CD4-positive, alpha-beta T cell treated with Interleukin-6 at 100 ng/mL for 8 hours (primary cell): ENCODE measurements at places on chromosomes 2 and 18.

DNA sequence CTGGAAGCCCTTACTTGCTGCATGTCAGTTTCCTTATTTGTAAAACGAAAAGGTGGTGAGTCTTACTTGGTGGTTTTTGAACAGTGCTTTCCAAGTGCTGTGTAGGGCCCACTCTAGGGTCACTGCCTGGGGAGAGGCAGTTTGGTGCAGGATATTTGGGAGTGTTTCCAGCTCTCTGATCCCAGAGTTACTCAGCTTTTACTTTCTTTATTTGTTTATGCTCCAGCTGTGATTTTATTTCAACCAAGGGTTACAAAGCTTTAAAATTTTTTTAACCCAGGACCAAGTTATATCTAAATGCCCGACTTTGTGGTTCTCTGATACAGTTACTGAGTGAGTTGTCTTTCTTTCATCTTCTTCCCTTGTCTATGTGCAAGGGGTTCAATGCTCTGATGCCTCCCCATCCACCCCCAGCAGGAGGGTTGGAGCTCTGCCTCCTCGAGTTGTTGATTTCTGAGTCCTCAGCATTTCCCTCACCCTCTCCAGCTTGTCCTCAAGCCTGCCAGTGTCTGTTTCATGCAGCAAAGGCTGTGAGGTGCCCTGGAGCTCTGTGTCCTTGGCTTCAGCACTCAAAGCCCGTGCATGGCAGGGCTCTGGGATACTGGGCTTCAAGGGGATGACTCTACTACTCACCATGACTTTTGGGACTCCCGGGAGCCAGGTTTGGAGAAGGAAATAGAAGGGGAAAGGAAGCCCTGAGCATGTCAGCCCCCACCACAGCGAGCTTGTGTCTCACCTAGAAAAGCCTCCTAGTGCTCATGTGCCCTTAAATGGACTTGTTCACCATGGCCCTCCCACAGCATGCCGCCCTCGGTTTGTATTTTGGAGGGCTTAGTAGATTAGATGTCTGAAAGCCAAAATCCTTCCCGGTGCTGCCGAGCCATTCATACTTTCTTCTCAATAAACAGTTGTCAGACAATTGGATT, 236.8 kb downstream of the SETBP1 start:
- DNase-seq: no peak

DNA sequence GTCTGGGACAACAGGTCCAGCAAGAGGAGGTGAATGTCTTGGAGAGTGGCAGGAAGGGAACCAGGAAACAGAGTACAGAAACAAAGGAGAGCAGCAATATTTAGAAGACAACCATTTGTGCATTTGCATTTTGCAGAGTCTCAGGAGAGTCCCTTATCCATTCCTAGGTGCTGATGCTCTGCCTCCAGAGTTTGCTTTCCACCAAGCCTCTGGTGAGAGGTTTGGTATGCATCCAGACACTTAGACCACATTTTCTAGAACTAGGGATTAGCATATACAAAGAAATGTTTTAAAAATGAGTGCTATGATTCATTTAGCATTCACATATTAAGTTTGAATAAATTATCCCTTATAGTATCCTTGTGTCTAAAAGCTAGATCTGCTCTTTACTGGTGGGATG, 18.5 kb upstream of the LRATD1 start:
- no peak for DNase-seq

DNA sequence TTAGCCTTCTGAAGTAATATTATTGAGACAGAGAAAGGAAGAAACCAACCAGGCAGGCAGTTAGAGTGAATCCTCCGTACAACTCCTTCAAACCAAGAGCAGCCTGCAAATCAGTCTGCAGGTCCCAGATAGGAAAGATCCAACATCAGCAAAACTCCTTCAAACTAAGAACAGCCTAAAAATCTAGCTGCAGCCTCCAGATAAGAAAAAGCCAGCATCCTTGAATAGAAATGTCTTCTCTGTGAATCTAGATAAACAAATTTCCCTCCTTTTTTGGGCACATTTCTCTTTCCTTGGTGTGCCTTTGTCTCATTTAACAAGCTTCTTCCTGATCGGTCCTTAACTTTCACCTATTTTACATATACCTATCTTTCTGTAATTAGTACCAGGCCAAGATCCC, 1004.6 kb upstream of the TMEFF2 start:
- no peak for DNase-seq

GRCh38 chr18:40414155-40414754, 1540.8 kb upstream of the PIK3C3 start:
- DNase-seq: no peak

DNA sequence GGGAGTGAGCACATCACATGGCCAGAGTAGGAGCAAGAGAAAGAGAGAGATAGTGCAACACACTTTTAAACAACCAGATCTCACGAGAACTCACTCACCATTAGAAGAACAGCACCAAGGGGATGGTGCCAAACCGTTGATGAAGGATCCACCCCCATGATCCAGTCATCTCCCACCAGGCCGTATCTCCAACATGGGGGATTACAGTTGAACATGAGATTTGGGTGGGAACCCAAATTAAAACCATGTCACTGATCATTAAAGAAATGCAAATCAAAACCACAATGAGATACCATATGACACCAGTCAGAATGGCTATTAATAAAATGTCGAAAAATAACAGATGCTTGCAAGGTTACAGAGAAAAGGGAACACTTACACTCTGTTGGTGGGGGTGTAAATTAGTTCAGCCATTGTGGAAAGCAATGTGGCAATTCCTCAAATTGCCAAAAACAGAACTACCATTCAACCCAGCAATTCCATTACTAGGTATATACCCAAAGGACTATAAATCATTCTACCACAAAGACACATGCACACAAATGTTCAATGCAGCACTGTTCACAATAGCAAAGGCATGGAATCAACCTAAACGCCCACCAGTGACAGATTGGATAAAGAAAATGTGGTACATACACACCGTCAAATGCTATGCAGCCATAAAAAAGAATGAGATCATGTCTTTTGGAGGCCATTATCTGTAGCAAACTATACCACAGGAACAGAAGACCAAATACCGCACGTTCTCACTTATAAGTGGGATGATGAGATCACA, 137.1 kb downstream of the COL6A3 start:
- DNase-seq: no peak

- DNase-seq: no peak
Observed at GRCh38 chr2:54610700-54611099, 112.8 kb upstream of the EML6 start.

DNA sequence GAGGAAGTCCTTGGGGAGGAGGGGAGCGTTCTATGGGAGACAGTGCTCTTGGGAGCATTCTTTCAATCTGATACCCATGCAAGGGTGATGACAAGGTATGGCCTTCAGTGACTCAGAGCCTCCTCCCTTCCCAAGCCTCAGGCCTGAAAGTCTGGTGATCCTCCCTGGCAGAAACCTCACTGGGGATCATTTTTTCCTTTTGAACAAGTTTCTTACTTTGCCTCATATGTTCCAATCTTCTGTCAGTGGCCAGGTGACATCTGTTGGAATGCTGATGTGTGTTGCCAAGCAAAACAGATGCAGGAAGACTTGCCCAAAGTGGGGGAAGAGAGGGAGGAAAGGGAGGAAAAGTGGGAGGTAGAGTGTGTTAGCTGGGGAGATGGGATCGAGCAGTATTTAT, 224.8 kb downstream of the NEDD4L start:
- no peak for DNase-seq

- DNase-seq: no peak
Observed at GRCh38 chr2:136765256-136766072, at the start of gene THSD7B. Gene THSD7B, plus strand, starts transcription at chr2:136765545. Its CDS starts 116,634 bp downstream, at chr2:136882179.

DNA sequence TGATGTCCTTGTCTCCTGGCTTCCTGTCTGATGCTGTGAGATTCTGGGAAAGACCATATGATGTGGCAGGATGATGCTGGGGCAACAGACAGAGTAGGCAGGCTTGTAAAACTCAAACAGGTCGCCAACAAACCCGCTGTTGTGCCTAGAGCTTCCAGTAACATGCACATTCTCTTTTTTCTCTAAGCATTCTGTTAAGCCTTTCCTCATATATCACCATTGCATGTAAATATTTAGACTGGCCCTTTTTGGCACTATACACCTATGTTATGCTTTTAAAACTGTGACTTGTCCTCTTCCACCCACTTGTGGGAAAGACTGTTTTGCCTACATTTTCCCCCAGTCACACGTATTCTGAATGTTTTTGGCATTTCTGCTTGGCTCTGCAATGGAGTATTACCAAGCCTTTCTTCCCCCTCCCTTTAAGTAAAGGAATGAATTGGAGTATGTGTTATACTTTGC, 250.4 kb upstream of the TANK start:
- no peak for DNase-seq

GRCh38 chr2:200773083-200773482, 38.6 kb upstream of the BZW1 start:
- no peak for DNase-seq

GRCh38 chr2:149330127-149331022, at the start of gene LYPD6:
Gene LYPD6, plus strand, starts transcription at chr2:149330587. Its CDS starts 107,122 bp downstream, at chr2:149437709.
- DNase-seq: no peak

DNA sequence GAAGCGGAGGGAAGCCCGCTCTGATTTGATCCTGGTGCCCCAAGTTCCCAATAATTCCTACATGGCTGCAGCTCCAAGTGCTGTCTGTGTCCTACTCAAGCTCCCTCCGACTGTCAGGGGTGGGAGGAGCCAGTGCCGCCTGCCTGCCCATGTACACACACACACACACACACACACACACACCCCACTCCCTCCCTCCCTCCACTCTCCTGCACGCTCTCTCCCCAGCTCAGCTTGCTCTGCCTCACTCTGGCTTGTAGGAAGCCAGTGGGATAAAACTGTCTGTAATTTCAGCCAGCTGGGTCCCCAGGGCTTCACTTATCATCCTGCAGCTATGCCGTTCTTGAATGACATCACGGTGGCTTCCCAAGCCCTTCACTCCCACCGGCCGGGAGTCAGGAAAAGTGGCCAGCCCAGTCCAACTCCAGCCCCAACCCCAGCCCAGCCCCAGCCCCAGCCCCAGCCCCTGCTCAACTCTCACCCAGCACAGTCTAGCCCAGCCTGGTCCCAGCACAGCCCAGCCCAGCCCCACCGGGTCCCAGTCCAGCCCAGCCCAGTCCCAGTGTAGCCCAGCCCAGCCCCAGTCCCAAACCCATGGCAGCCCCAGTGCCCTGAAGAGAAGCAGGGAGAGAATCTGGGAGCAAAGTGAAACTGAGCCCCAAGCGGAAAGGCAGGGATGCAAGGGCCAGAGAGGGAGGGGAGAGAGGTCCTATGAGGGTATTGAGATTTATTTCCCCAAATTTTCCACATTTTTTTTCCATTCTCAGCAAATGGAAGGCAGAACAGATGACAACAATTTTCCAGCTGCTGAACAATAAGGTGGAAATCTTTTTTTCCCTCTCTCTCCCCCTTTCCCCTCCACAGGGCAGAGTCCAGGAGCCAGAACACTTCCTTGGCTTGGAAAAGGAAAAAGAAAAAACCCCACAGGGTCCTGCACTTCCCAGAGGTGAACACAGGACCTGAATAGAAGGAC, 144.0 kb downstream of the TNS1 start:
- DNase-seq: no peak

- no peak for DNase-seq
Observed at GRCh38 chr2:102455061-102455670, 17.9 kb upstream of the SLC9A4 start.

DNA sequence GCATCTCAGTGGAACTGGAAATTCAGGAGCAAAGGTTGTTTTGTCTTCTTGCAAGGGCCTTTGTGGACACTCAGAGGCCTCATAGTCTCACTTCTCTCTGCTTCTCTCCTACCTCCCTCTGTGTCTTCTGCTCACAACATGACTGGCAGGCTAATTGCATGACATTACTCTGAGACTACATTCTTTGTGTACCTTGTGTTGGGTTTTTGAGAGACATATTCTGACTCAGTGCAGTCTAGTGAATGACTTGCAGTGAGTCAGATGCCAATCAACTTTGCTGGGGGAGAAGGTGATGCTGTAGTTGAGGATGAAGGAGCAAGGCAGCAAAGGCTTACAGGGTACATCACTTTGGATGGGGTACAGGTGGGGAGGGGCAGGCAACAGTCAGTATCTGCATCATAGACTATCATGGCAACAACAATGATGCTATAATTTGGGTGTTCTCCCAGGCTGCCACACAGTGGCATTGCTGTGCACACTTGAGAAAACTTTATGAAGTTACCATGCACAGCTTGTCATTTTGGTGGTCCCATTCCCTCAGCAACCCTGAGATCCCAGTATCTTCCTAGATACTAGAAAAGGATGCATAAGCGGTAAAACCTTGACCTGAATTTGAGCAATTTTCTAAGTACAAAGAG, 69.3 kb upstream of the SLC16A14 start:
- DNase-seq: no peak

DNA sequence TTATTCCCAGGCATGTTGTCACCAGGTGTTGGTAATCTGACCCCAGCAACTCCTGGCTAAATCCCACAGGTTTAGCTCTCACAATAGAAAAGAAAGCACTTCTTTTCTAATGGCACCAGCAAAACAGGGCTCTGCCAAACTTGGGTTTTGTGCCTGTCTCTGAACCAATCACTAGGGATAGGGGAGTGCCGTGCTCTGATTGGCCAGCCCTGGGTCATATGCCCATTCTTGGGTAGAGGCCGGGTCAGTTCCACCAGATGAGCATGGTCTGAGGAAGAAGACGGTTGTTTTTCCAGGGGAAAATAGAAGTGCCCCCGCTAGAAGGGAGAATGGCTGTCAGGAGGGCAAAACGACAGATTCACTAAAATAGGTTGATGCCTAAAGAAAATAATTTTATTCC, 14.7 kb downstream of the CDK15 start:
- DNase-seq: no peak

GRCh38 chr2:84891355-84892010, 10.6 kb upstream of the TRABD2A start:
- DNase-seq: no peak

DNA sequence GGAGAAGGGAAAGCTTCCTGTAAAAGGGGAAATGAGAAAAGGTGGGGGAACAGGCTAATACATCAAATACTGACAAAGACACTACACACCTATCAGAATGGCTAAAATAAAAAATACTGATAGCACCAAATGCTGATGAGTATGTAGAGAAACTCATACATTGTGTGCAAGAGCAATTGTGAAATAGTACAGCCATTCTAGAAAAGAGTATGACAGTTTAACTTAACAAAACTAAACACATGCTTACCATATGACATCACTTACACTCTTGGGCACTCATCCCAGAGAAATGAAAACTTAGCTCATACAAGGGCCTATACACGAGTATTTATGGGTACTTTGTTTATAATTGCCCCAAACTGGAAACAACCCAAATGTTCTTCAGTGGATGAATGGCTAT, 53.4 kb downstream of the ZNF638 start:
- no peak for DNase-seq

DNA sequence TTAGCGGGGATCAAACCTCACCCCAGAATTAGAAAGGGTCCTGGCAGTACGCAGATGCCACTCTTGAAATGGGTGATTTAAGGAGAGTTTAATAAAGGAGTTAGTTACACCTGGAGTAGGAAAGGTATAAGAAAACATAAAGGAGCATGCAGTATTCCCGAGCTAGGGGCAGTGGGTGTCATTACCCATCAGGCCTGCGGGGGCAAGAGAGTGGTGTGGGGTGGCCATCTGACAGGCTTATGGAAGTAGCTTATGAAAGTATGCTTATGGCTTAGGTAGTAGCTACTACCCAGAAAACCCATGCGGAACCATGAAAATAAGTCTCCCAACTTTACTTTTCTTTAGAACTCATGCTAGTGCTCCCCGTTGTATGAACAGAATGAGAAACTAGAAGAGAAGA, 568.9 kb upstream of the ACVR2A start:
- no peak for DNase-seq
